ENCODE measurements at places on chromosomes 1 and 21.
A peak's percentile ranks its signal among the peaks of the same experiment; 100 is the strongest.

DNA sequence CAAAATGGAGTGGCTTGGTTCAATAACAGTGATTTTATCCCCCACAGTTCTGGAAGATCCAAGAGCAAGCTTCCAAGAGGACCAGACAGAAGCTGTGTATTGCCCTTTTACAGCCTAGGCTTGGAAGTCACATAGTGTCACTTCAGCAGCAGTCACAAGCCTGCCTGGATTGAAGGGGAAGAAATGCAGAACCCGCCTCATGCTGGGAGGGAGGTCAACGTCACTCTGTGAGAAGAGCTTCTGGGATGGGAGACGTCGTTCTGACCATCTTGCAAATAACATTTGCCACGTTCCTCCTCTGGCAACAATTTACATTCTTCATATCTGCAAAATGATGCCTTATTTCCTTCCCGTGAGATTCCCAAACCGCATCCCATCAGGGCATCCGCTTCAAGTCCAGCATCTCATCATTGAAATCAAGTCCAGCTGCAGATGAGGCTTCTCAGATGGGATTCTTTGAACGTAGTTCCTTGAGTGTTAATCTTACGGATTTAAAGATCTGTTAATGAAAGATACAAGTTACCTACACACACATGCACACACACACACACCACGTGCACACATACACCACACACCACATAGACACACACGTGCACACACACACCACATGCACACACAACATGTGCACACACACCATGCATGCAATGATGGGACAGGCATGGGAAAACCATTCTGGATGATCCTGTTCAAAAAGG lies 23.9 kb upstream of the KIF1B start:
- DNase-seq = no peak

DNA sequence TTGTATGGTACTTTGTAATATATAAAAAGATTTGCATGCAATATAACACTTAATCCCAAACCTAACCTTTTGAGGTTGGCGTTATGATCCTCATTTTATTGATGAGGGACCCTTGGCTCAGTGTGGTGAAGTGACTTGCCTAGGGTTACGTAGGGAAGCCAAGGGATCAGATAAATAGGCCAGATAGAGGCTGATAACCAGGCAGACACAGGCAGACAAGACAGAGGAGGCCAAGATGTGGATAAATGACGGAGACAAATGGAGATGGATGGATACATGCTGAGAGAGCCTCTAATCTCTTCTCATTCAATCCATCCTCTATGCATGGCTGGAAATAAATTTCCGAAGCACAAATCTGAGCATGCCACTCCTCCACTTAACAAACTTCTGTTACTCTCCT lies 136.9 kb upstream of the SPATA6 start:
- no peak for DNase-seq

- no peak for DNase-seq
These were observed 12.2 kb downstream of the FAM131C start for GRCh38 chr1:16061266-16061665.

DNA sequence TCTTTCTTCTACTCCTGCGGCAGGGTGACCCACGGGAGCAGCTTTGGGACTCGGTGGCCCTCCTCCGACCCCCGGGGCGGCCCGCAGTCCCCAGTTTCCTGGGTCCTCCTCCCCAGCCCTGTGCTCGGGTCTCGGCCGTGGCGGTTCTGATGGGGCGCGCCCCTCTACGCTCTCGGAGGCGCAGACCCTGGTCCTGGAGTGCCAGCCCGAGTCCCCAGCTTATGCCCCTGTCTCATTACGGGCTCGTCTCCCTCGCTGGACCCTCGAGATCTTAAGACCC lies 430 bp downstream of the BTG2 start:
- no peak for DNase-seq

GRCh38 chr1:99146129-99146848 lies 118.0 kb upstream of the PLPPR4 start:
- DNase-seq = peak; percentile 73

DNA sequence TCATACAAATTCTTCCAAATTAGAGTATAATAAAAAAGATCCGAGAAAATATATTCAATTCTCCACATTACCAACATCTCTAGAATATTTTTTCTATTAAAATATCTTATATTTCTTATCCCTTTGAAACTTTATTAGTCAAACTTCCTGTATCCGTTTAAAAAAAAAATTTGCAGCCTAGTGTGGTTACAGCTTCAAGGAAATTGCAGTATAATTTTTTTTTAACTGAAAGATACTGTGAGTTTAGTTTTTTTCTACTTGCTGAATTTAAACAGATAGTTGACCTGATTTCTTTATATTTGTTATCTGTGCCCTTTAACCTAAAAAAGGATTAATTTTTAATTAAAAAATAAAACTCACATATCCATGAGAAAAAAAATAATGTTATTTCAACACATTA lies 1.5 kb downstream of the RGS18 start:
- no peak for DNase-seq

DNA sequence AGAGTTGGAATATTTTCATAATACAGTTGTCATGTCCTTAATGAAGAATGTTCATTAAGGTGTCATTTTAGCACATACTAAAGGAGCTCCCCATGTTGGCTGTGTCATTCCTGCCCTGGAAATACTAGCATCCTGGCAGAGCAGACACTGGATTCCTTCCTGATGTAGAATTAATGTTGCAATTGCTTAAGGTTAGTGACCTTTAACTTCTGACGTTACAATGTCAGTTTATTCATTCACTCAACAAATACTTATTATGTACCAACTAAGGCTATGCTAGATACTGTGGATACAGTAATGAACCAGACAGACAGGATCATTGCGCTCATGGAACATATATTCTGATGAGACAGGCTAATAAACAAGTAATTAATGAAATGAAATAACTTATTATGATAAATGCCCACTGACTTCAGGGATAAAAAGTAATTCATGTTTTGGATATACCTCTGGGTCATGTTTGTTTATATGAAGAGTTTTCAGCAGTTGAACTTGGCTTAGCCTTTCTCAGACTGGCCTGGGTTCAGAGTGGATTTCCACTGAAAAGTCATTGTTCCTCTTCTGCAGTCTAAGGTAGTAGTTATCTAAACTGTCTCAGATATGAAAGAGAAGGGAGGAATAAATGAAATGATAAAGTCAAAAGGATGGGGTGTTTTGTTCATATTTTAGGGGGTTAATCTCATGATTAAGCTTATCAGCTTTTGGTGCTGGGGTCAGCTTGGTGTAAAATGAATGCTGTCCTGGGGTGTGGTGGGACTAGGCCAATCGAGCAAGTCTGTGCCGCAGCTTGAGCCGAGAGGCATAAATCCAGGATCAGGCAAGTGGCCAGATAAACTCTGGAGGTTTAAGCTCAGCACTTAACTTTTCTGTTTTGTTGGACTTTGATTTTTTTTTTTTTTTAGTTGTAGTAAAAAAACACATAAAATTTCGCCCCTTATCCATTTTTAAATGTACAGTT lies 43.3 kb upstream of the KCNQ4 start:
- no peak for DNase-seq

GRCh38 chr1:115493834-115494233 lies 147.9 kb upstream of the VANGL1 start:
- no peak for DNase-seq

- DNase-seq = no peak
These were observed 73.8 kb downstream of the CDC42BPA start for GRCh38 chr1:227244339-227245118.

DNA sequence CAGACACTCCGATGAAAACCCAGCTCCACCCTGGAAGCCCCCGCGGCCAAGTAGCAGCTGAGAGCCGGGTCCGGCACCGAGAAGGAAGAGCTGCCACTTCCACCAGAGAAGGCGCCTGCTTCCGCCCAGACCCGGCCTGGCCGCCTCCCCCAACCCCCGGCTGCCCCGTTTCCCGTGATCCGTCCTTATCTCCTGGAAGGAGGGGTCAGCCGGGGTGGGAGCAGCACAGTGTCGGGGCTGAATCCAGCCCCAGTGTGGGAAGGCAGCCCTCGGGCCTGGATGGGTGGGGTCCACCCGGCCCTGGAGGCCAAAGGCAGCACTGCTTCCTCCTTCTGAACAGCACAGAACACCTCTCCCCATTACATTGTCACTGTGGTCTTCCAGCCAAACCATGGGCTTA lies 69.4 kb downstream of the MEGF6 start:
- no peak for DNase-seq

GRCh38 chr1:223515926-223516325 lies 122.7 kb downstream of the CCDC185 start:
- no peak for DNase-seq

DNA sequence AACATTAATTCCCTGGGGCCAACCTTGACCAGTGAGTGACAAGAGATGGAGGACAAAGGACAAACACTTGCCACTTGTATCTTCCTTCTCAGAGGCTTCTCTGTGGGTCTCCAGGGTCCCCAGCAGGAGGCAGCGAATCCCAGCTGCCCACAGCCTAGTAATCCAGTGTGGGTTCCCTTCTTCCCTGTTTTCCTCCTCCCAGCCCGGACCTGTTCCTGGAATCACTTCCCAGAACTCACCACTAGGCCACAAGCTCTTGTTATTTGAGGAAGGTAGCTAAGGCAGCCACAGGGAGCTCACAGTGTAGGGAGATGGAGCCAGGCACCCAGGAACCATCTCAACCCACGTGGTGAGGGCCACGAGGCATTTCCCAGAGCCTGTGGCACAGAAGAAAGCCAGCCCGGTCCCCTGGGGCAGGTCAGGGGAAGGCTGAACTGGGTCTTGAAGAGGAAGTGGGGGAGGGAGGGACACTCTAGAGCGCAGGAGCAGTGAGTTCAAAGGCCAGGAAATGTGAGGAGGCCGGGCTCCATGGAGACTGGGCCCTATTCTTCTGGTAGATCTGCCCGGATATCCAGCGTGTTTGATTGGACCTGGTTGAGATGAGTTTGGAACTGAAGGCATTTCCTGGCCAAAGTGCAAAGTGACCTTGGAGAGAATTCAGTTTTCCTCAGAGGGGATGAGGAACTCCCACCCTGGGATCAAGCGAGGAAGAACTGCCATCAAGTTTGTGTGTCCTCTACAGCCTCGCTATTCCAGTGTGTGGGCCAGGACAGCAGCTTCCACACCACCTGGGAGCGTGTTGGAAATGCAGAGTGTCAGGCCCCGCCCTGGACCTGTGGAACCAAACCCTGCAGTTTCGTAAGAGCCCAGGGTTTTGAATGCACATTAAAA lies 20.3 kb upstream of the C2CD2 start:
- DNase-seq = no peak

DNA sequence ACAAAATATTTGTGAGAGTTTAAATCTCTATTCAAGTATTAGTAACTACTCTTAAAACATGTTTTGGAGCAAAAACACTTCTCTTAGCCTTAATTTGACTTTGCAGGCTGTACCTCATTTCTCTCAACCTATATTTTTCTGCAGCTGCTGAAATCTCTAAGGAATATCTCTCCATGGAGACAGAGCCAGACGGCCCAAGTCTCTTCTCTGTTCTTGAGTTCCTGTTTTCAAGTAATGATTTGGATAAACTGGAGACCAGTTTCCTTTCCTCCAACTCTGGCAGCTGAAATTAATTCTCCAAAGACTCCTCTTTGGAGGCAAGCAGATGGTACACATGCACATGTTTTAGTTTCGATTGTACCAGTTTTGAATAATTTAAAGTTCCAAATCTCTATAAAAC lies 659.7 kb upstream of the NEGR1 start:
- no peak for DNase-seq

DNA sequence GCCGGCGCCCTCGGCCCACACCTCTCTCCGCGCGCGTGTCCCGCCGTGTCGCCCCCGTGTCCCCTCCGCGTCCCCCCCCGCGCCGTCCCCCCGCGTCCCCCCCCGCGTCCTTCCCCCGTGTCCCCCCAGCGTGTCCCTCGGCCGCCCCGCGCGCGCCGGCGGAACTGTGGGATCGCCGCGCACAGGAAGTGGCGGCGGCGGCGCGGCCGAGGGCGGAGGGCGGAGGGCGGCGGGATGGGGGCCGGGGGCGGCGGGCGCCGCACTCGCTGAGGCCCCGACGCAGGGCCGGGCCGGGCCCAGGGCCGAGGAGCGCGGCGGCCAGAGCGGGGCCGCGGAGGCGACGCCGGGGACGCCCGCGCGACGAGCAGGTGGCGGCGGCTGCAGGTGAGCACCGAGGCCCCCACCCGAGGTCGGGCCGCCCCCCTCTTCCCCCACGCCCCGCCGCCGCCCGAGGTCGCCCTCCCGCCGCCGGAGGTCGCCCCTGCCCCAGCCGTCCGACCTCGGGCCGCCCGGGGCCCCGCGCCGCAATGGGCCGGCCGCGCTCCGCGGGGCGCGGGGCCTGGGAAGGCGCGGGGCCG lies at the start of gene AGPAT3:
TSS of gene AGPAT3 (plus strand) at position 262 of the 578 bp plus-strand sequence. CDS start 94,459 bp downstream, outside the sequence.
- DNase-seq = no peak

All from NCI-H510A (cell line).